Left lung (tissue), 14 donors: ENCODE measurements at places on chromosomes 2 and 18. TPM values are rescaled to one million over a fixed set of nuclear protein-coding genes. Genes with fewer than 3 reads are reported as not detected.

GRCh38 chr18:48336332-48336731 lies 72.9 kb downstream of the ZBTB7C start:
- no peak for DNase-seq

- DNase-seq: no peak
These were observed 19.1 kb upstream of the MARCHF4 start for GRCh38 chr2:216391401-216391800.

DNA sequence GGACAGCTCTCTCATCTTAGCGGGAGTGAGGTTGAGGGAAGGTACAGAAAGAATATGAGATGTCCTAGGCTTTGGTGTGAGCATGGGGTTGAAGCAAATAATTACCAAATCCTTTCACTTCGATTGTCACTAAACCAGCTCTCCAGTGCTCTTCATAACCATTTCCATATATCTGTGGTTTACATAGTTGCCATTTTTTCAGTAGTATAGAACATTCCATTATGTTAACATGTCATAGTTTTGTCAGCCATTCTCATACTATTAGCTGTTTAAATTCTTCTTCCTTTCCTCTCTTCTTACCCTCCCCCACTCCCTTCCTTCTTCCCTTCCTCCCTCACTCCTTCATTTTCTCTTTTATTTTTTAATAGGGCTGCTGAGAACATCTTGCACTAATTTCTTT lies 205.9 kb downstream of the BABAM2 start:
- DNase-seq: no peak

GRCh38 chr2:81195017-81195773 lies 890.6 kb upstream of the LRRTM1 start:
- no peak for DNase-seq

DNA sequence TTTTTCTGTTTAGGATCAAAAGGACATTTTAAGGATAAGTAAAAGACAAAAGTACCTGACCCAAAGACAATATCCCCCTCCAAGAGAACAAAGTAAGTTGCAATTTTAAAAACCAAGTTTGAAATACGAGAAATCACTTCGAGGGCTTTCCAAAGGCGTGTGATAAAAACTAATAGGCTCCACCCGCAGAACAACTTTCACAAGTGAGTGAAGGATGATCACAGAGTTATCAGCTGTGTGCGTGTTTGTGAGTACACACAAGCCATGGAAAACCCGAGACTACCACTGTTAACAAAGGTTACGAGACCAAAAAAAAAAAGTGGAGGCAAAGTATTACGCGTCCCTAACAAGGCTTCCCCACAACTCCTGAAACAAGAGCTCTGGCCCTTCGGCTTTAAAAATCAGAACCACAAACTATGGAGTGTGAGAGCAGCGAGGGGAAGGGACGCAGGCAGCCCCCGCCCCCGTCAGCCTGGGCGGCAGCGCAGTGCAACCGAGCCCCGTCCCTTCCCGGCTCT lies 719 bp downstream of the SMAD2 start:
- no peak for DNase-seq

DNA sequence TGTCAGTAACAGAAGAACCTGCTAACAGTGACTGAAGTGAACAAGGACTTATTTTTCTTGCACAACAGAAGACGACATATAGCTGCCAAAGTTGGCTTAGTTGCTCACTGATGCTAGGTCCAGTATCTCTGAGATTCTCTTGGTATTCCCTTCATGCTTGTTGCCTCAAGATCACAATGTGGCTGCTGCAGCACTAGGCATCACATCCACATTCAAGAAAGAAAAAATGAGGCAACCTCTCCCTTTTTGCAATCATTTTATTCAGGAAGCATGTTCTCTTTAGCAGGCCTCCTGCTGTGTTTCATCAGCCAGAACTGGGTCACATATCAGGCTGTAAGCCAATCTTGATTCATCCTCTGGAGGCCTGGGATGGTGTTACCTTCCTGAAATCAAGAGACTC lies 11.7 kb upstream of the MAPK4 start:
- DNase-seq: no peak

GRCh38 chr18:3478262-3478978 lies 28.4 kb downstream of the TGIF1 start:
- DNase-seq: no peak

DNA sequence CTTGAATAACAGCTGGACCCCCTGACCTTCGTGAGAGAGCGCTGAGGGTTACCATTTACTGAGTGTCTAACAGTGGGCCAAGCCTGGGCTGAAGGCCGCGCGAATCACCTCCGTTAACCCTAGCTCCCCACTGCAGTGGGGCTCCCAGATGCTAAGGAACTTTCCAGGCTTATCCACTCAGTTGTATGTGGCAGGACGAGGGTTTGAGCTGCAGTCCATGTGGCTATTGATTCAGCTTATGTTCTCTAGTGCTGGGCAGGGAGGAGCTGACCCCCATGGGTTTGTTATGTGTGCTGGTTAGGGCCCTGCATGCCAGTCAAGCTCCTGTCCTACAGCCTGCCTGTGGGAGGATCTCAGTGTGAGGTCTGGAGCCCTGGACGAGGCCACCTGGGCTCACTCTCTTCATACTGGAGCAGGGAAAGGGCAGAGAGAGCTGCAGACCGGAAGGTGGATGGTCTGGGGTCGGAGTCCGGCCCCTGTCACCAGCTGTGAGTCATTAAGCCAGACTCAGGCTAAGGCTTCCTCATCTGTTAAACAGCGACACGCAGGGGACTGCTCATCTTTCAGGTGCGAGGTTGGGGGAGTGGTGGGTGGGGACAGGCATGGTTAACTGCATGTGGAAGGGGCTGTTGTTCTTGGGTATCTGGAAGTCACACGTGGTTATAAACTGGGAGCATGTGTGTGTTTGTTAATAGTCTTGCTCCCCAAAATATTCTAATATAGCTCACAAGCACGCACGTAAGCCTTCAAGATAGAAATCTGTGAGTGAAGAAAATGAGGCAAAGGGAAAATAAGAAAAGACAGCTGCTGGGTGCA lies 6.6 kb downstream of the PSD4 start:
- DNase-seq: peak; percentile 39

GRCh38 chr18:48430150-48430549 lies 21.0 kb upstream of the ZBTB7C start:
- no peak for DNase-seq

GRCh38 chr2:215505044-215505786 lies 69.3 kb upstream of the FN1 start:
- DNase-seq: no peak

DNA sequence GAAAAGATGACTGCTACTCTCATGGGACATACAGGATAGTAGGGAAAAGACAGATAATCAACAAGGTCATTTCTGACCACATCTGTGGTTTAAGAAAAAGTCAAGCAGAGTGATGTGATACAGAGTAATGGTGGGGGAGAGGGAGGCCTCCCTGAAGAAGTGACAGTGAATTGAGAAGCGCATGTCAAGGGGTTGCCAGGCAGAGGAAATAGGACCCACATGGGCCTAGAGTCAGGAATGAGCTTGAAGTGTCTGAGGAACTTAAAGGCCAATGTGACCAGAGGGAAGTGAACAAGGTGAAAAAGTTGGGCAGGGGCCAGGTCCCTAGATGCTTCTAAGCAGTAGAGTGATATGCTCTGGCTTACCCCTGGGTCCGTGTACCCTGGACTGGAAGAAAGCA lies 113.5 kb upstream of the PPP1CB start:
- no peak for DNase-seq

GRCh38 chr18:21053127-21053526 lies 58.5 kb downstream of the ROCK1 start:
- no peak for DNase-seq

GRCh38 chr2:36530178-36530982 lies 67.6 kb downstream of the FEZ2 start:
- no peak for DNase-seq

GRCh38 chr2:218485986-218486667 lies 67.2 kb downstream of the VIL1 start:
- DNase-seq: no peak

GRCh38 chr2:79178076-79178674 lies 18.6 kb upstream of the REG3A start:
- DNase-seq: no peak

DNA sequence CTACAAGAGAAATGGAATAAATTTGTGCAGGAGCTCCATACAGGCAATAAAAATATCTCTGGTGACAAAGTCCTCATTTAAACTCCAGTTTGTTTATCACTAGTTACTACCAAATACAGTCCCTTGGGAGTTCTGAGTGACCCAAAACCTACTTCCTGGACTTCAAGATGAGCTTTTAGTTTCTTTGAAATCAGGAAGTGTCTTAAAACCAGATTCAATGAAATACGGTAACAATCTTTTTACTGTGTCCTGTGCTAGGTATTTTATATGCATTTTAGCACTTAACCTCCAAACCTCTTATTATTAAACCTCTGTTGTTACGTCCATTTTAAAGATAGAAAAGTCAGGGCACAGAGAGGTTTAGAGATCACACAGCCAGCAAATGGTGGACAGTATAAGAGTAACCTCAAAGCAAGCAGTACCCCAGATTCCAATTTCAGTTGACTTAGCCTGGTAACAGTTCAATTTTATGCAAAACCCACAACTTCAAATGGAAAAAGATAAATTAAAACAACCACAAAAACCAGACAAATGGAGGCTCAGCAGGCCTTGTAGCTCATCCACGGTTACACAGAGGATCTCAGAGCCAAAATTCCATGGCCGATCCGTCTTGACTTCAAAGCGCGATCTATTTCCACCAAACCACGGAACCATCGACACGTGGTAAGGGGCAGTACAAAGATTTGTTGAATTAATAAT lies 1.3 kb upstream of the KCMF1 start:
- peak; percentile 33 for DNase-seq

DNA sequence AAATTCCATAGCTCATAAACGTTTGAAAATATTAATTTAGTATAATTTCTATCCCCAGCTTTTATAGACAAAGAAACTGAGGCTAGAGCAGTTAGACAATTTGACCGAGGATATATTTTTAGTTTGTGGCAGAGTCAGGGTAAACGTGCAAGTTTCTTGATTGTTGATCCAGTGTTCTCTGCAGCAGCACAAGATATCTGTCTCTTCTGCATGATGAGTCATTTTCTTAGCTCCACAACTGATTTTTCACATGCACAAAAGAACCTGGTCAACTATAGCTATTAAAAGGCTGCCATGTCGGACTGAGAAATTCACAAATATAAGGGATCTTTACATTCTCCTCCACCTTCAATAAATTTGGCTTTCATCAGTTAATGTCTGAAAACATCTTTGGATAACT lies 143.4 kb upstream of the CYP26B1 start:
- DNase-seq: no peak

GRCh38 chr2:100416935-100417710 lies at the start of gene CHST10:
Gene CHST10 (minus strand): TSS chr2:100417668. CDS start chr2:100406675, 10,993 bp downstream.
- DNase-seq: peak; percentile 53

DNA sequence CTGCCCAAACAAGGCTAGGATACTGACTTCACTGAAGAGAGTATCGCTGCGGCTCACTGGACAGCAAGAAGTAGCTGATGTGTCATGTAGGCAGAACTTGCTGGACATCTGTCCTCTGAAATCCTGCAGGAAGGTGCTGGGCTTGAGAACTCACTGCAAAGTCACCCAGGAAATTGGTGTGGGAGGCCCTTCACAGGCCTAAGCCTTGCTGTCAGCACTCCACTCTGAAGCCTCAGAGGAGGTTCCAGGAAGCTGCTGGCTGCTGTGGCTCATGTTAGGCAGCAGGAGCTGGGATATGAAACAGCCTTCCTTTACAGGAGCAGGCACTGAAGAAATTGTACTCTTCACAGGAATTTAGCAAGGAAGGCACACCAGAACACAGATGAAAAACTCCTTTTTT lies 88.3 kb upstream of the CCDC68 start:
- no peak for DNase-seq

GRCh38 chr2:200733713-200734198 lies 78.0 kb upstream of the BZW1 start:
- DNase-seq: no peak

DNA sequence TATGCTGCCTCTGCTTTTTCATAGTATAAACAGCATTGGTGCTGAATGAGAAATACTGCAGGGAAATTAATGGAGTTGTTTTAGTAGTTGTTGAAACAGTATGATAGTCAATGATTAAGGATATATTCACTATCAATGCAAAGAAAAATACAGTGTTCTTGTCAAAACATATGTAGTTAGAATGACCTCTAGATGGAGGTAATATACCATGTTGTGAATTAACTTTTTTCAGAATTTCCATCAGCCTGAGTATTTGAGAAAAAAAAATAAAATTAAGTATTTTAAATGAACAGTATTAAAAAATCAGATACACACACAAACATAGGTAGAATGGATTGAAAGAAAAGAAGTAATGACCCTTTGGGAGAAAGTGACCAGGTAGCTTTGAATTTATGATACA lies 59.5 kb downstream of the RMDN2 start:
- DNase-seq: no peak

DNA sequence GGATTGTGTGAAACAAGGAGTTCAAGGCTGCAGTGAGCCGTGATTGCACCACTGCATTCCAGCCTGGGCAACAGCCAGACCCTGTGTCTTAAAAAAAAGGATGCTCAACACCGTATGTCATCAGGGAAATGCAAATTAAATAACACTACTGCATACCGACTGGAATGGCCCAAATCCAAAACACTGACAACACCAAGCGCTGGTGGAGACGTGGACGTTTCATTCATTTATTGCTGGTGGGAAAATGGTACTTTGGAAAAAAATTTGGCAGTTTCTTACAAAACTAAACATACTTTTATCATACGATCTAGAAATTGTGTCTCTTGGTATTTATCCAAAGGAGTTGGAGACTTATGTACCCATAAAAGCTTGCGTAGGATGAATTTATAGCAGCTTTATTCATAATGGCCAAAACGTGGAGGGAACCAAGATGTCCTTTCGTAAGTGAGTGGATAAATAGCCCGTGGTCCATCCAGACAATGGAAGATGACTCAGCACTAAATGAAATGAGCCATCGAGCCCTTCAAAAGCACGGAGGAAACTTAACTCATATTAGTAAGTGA lies 24.2 kb downstream of the NEU4 start:
- DNase-seq: no peak

- peak; percentile 70 for DNase-seq
These were observed 115.1 kb downstream of the EML6 start for GRCh38 chr2:54838585-54839035.

ALPG gene
- not detected for total RNA-seq

LIPG gene
- total RNA-seq: 47.1 TPM

FTCDNL1 gene
- total RNA-seq: 3.5 TPM

RUFY4 gene
- 0.42 TPM for total RNA-seq

WIPF1 gene
- 47.5 TPM for total RNA-seq

FAM237A gene
- total RNA-seq: not detected

UGT1A9 gene
- not detected for total RNA-seq

CGREF1 gene
- total RNA-seq: 3.4 TPM

TRIM43 gene
- not detected for total RNA-seq

ITSN2 gene
- 85.6 TPM for total RNA-seq

SGO2 gene
- total RNA-seq: 3.6 TPM
